ENCODE measurements at places on chromosomes 2 and 18.

DNA sequence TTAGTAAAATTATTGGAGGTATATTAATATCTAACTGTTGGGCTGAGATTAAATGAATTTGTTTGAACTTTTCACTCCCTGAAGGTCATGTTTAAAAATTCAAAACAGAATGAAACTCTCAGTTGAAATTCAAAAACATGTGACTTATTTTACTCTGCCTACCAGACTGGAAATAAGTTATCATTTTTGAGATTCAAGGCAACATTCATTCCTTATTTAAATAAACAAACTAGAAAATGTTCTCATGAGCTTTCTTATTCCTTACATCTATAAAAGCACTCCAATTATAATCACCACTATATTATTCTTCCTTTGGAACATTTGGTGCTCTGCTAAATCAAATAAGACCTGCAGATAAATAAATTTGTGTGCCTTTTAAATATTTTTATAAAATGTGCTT, 217.8 kb downstream of the CDH2 start:
- no peak for DNase-seq

GRCh38 chr2:219511547-219512325, 2.5 kb upstream of the ASIC4 start:
- no peak for DNase-seq

- DNase-seq = no peak
Observed at GRCh38 chr2:207960090-207960489, 65.2 kb downstream of the PLEKHM3 start.

DNA sequence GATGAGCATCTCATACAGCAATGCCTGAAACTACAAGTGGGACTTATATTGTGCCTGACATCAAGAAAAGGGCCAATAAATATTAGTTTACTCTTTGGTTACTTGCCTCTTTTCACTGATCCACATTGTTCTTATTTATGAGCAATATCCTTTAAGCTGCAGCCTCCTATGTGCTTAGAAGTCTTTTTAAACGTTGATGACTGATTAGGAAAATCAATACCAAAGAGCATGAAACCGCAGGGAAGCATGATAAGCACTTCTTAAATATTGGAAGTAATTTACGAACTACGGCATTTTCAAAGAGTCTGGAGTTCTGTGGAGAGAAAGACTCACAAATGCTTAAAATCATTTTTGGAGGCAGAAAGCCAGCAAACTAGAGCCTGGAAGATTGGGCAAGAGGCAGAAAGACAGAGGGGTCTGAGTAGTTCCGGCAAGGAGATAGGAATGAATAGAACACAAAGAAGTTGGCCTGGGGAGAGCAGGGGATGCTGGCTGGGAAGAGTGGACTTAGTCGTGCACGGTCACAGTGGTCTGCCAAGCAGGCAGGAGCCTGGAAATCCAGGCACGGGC, 122.6 kb upstream of the NOSTRIN start:
- no peak for DNase-seq

- no peak for DNase-seq
Observed at GRCh38 chr2:180258579-180258978, 251.5 kb upstream of the CWC22 start.

DNA sequence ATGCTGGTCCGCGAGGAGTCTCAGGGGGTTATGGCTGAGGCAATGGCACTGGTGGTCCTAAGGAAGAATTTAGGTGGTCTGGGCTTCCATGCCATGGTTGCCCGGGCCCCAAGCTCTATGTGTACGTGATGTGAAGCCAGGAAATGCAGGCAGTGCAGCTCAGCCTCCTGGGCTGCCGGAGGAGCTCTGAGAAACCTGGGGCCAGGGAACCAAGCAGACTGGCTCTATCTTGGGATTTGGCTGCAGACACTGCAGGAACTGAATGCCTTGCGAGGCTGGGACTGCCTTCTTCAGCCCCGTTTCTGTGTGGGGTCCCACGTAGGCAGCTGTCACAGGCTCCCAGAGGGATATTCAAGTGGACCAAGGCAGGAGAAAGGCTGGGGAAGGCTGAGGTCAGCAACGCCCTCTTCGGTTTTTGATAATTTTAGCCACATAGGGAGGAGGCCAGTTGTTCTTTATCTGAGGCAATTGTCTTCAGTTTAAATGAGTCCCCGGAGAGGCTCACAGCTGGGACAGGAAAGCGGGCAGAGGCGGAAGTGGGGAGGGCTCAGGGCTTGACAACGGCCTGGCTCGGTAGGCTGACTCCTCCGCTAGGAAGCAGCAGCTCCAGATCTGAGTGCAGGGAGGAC, 77.7 kb downstream of the RHOB start:
- DNase-seq = no peak

GRCh38 chr2:157304811-157305722, 20.6 kb downstream of the ERMN start:
- no peak for DNase-seq

DNA sequence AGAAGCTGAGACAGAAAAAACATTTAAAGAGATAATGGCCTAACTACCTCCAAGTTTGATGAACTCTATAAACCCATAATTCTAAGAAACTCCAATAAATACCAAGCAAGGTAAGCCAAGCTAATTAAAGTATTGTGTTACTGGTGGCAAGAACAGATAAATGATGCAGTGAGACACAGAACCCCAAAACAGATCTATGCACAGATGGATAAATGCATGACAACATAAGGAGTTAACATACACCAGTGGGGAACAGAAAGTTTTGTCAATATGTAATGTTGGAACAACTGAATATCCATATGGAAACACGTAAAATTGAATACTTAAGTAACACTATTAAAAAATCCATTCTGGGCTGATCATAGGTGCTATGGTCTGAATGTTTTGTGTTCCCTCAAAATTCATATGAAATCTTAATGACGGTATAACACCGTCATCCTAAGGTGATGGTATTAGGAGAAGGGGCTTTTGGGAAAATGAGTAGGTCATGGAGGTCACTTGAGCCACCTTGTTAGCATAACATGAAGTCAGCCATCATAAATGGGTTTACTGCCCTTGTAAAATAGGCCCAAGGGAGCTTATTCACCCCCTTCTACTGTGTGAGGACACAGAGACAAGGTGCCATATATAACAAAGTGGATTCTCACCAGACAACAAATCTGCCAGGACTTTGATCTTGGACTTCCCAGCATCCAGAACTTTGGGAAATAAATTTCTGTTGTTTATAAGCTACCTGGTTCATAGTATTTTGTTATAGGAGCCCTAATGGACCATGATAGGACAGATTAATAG, 86.3 kb downstream of the SLC66A3 start:
- DNase-seq = no peak

DNA sequence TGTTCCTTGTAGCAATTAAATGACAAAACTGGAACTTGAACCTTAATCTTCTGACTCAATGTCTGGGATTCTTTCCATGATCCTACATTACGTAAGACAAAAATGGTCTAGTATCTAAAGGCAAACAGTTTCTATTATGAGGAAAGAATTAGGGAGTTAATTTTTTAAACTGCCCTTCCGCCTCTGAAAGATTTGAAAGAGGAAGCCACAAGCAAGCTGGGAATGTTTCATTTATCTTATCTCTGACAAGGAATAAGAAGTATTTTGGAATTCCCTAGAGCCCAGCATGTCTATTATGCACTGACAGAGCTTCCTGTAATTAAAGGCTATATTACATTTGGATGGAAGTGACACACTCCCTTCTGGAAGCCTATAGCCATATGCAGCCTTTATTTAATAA, 558.8 kb upstream of the CDH2 start:
- DNase-seq = no peak

DNA sequence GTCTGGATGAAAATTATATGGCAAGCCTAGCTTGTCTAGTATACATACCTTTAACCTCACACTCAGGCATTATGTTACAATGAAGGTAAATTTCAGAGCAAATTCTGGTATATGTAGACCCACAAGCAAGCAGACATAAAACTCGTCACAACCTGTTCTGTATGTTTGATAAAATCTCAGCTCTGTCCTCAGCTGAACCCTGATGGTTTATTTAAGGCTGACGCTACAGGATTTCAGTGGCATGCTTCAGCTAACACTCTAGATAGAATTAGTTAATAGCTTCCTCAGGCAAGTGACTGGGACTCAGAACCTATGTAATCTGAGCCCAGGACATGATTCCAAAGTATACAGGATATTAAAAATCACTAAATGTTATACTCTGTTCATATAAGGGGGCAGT, 68.2 kb upstream of the MC2R start:
- DNase-seq = no peak

DNA sequence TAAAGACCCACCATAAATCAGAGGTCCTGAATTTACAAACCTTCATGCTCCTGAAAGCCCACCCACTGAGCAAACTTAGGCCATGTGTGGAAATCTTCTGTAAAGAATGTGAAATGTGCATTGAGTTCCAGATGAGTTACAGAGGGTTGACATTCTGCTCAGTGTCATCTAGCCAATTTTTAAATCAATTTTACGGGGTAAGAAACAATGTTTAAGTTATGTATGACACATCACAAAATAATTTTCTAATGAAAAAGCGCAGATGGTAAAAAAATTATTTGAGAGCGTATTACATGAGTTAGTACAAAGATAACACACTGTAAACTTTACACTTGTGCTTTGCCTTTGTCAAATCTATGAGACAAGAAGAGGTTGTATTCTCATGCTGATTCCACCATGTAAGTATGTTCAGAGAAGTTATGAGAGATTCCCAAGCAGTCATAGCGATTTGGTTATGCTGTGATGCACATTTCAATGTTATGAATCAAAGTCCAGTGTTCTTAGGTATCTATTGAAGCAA, 446.3 kb downstream of the ADCYAP1 start:
- no peak for DNase-seq

DNA sequence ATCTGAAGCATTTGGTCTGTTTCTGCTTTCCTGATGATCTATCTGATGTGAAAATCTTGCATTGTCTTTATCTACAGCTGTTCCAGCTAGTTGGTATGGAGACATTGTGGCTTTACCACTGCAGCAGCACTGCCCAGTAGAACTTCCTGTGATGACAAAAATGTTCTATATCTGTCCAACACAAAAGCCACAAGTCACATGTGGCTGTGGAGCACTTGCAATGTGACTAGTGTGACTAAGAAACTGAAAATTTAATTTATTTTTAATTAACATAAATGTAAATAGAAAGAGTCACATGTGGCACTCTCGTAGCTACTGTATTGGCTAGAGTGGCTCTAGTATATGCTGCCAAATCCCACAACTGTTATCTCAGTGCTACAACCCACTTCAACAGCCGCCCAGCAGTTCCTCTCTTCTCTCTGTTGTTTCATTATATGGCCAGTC, 425.7 kb downstream of the SETBP1 start:
- DNase-seq = peak; percentile 51

DNA sequence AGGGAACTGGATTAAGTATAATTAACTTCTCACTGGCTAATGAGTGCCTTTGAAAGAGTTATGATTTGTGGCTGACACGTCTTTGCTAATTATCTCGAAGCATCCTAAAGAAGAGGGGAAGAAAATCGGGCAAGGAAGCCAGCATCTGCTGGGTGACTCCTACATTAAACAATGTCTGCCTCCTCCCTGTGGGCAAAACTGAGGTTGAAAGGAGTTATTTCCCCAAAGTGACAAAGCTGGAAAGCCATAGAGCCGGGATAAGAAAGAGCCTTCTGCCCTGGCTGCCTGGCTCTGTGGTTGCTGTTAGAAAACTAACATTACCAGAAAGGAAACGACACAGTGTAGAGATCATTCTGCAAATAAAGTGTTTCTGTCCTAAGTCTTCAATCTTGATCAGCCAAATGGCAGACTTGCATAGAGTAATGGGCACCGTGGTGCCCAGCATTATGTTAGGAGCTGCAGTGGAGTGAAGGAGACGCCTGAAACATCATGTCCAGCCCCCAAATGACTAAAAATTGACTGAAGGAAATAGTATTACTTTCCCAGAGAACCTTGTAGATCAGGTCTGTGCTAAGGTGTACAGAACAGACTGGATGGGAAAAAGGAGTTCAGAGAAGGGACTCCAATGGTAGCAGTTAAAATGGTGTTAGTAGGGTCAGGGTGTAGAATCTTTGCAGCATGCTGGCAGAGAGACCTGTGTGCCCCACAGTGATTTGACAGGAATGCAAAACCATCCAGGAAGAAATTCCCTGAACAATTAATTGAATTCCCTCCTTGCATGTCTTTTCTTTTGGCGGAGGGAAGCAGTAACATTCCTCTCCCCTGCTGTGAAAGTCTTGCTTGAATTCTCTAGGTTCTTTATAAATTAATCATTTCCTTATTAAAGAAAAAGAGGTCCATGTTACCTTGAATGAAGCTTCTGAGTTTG, 44.4 kb downstream of the ALPK2 start:
- no peak for DNase-seq

DNA sequence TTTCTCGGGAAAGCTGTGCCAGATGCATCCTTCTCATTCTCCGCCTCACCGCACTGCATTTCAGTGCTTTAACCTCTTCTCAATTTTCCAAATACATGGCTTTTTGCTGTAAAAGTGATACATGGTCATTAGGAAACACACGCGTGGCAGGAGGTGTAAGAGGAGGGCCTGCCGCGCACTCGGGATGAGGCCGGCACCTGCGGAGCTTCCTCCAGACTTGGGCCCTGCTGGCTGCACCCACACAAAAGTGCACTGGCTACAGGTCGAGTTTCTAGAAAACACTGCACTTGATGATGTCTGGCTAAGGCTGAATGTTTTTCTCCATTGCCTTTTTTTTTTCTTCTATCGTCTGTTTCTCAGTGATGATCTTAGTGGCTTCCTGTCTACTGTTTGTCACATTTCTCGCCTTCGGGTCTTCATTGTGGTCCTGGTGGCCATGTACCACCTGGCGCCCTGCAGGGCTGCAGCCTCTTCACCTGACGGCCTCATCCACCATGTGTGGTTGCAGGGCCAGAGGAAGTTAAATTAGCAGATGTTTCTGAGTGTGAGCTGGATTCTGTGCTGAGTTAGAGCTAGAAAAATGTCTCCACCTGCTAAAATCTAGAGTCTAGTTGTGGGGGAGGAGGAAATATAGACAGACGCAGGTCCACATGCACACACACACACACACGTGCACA, 7.6 kb downstream of the KCNG2 start:
- no peak for DNase-seq

DNA sequence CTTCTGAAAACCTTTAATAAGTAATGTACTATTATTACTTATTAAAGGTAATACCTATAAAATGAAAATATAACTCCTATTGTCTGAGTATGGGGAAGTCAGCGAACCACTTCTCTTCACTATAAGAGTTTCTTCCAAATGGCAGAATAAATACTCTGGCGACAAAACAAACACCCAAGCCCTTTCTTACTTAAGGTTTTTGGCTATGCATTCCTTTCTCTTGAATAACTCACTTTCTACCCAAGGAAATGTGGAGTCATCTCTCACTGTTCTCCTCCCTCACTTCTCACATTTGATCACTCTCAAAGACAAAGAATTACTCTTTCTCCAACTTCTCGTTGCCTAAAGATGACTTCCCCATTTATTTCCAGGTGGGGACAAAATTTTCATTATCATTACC, 816.8 kb upstream of the CRIM1 start:
- no peak for DNase-seq
